ENCODE measurements at places on chromosomes 2 and 18.

GRCh38 chr2:48249631-48250473, 280.1 kb upstream of the STON1 start:
- no peak for DNase-seq

DNA sequence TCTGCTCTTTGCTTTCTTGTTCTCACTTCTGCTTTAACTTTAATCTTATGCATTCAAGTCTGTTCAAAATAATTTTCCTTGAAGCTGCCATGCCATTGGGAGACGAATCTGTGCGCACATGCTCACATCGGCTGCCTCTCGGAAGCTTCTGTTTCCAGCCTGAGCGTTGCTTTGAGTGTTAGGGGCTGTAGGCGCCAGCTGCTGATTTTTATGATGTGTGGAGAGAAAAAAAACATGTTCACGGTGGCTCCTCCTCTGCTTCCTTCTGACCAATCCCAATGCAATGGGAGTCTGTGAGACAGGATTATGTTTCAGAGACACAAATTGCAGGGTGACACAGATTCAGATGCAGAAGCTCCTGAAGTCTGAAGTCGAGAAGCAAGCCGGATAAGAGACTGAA, at the start of gene MC4R:
Gene MC4R, minus strand, starts transcription at position 180 of the 400 bp plus-strand sequence. CDS start 426 bp downstream, outside the sequence.
- DNase-seq, result peak; percentile 40

DNA sequence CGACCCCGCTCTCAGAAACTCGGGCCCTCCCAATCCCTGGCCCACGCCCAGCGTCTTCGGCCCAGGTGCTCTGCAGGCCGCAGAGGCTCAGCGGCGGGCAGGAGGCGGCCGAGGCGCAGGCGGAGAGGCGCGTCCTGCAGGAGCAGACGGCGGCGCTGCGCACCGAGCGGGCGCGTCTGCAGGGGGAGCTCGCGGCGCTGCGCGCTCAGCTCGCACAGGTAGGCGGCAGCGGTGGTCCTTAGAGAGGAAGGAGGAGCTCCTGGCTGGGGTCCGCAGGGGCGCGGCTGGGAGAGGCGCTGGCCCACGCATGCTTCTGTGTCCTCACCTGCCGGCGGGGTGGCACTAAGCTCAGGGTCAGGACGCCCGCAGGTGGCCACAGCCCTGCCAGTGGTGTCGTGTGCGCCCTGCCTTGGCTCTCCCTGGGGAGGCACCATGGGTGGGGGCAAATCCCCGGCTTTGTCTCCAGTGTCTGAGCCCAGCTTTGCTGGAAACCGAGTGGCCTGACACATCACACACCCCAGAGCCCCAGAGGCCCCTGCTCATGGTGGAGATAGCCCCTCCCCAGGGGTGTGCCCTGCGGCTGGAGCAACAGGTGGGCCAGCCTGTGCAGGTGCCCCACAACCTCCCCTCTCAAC, 14.9 kb upstream of the SNED1 start:
- DNase-seq, result peak; percentile 24

GRCh38 chr2:65435625-65436168, 3.3 kb upstream of the SPRED2 start:
- peak; percentile 76 for DNase-seq
